ENCODE measurements at places on chromosomes 1 and 21.
A peak's percentile ranks its signal among the peaks of the same experiment; 100 is the strongest.

DNA sequence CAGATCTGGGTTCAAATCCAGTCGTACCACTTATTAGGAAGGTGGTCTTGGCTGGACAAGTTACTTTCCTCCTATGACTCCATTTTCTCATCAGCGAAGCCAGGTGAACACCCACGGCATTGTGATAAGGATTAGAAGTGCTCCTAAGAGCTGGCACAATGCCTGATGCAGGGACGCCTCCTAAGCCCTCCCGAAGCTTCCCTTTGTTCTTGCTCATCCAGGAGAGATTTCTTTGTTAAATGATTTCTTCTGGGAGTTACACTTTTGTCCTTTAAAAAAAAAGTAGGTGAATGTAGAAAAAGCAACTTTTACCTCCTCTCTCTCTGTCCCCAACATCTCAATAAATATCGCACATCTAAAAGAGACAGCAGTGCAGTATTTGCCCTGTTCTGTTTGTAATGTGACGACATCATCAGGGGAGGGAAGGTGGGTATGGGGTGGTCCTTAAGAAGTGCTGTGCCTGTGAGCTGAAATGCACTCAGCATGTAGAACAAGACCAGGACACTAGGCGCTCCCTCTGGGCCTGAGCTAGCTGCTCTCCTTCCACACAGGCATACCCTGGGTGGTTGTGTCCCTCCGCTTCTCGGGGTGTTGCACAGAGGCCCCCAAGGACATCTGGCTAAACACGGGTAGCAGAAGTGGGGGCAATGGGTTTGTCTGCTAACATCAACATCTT, 43.9 kb downstream of the SUSD4 start:
- no peak for DNase-seq

GRCh38 chr1:206456577-206457370, 13.5 kb upstream of the IKBKE start:
- no peak for DNase-seq

GRCh38 chr1:26417111-26417759, 6.6 kb downstream of the LIN28A start:
- DNase-seq = peak; percentile 90

- no peak for DNase-seq
Observed at GRCh38 chr21:39347537-39347936, 1.4 kb downstream of the HMGN1 start.

GRCh38 chr1:163055005-163055404, 14.2 kb upstream of the RGS4 start:
- DNase-seq = no peak
